ENCODE measurements at places on chromosomes 7 and 10. TPM values are rescaled to one million over a fixed set of nuclear protein-coding genes. Genes with fewer than 3 reads are reported as not detected.

The TFPI2 gene
- total RNA-seq: 649 TPM

The EVX1 gene
- total RNA-seq: not detected

The FKBP9 gene
- 320 TPM for total RNA-seq

The PRTFDC1 gene
- 6.8 TPM for total RNA-seq

The TRPV5 gene
- not detected for total RNA-seq

Measured in smooth muscle cell of the umbilical artery (primary cell).